ENCODE measurements at places on chromosomes 11 and 22.
A peak's percentile ranks its signal among the peaks of the same experiment; 100 is the strongest.

- DNase-seq = peak; percentile 42
Observed at GRCh38 chr11:13338019-13338426, 60.4 kb downstream of the BMAL1 start.

DNA sequence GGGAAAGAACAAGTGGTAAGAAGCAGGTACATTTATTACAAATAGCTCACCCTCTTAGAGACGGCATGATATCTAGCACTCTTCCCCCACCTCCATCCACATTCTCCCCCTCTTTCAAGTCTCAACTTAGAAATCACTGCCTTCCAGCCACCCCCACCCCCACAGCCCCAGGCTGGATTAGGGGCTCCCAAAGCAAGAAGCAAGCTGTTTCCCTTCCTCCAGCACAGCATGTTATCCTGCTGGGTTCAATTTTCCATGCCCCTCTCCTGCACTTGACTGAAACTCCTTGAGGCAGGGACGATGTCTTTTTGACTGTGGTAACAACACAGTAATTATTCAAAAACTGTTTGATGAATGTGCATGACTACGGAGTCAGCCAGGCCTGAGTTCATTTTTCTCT lies 350.7 kb downstream of the LARGE1 start:
- DNase-seq = no peak

- DNase-seq = no peak
Observed at GRCh38 chr11:18599739-18600230, at the start of gene MISFA. Gene MISFA (plus strand): TSS chr11:18599789. CDS start chr11:18599929, 140 bp downstream.

GRCh38 chr11:92399705-92400104 lies 175.1 kb downstream of the FAT3 start:
- no peak for DNase-seq

DNA sequence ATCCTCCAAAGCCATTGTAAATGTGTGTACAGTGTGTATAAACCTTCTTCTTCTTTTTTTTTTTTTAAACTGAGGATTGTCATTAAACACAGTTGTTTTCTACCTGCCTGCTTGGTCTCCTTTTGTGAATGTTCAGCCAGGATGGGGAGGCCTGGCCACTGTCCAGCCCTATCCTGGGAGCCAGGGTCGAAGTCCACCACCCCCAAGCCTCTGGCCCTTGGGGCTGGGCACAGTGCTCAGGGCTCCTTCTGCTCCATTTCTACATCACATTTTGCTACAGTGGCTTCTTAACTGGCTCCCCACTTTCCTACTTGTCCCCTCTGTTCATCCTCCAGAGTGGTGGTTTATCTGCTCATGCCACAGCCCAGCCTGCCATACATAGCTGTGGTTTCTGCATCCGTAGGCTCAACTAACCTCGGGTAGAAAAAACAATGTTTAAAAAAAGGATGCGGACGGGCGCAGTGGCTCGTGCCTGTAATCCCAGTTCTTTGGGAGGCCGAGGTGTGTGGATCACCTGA lies 2.5 kb upstream of the SMARCB1 start:
- DNase-seq = no peak

DNA sequence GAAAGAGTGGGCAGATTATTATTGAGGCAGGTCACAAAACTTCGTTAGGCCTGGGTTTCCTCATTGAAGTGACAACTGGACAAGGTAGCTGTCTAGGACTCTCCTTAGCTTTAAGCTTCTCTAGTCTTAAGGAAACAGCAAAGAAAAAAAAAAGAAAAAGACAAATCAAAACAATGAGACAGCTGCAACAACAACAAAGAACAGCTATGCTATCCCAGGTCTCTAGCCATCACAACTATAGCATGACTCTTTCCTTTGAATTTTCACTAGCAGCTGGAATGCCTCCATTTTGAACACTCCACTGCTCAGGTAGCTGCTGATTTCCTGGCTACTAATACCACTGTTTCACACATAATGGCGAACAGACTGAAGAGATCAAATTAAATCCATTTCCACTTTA lies 302.4 kb upstream of the SORL1-AS1 start:
- no peak for DNase-seq

DNA sequence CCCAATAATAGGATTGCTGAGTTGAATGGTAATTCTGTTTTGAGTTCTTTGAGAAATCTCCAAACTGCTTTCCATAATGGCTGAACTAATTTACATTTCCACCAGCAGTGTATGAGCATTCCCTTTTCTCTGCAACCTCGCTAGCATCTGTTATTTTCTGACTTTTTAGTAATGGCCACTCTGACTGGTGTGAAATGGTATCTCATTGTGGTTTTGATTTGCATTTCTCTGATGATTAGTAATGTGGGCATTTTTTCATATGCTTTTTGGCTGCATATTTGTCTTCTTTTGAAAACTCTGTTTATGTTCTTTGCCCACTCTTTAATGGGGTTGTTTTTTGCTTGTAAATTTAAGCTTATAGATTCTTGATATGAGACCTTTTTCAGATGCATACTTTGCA lies 97.4 kb downstream of the FDX1 start:
- no peak for DNase-seq

DNA sequence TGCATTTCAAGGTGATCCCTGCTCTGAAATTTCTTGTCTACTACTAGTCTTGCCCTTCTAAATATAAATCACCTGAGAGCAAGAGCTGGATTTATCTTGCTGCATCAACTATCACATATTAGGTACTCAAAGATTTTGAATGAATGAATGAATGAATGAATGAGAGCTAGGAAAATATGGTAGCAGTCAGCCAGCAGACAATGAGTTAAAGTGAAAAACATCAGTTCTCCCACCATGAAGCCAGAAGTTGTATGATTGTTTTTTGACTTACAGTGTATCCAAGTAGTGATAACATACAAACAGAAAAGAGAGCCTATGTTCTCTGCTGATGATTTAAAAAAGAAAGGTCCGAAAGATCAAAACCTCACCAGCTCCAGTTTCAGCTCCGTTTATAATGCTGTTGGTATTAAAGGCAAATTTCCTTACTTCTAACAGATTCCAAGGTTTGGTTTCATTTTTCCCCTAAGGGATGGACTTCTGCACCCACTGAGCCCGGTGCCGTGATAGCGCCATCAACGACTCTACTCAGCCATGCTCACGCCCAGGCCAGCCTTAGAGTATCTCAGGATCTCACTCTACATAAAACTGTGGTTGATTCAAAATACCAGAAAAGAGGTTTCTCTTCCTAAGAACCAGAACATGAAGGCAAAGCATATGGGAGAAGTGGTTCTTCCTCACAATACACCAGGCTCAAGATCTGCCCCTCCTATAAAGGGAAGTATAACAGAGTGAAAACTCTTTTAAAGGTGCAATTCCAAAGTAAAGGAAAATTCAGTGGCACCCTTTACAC lies 92.0 kb downstream of the SGSM3 start:
- no peak for DNase-seq

- DNase-seq = no peak
Observed at GRCh38 chr22:36928196-36928595, 14.8 kb downstream of the CSF2RB start.

- peak; percentile 81 for DNase-seq
Observed at GRCh38 chr11:96263238-96263763, 79.7 kb downstream of the MAML2 start.

DNA sequence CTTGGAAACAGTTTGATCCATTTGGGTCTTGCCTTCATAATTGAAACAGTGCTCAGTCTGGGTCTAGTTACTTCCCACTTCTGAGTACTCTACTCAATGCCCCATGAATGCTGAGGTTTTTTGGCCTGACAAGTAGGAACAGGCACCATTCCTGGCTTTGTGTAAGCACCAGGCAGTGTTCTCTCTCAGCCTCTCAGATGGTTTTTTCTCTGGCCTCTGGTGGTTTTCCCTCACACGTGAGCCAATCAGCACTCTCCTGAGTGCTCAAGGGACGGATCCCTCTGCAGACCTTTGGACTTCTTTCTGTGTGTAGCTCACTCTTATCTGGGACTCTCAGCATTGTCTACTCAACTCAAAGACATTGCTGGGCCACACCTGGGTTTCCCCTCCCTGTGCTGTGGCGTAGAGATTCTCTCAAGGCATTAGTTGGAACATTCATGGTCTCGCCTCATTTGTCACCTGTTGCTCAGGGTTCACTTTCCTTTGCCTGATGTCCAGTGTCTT lies 21.3 kb downstream of the SIK2 start:
- DNase-seq = no peak

GRCh38 chr11:13016415-13016814 lies 7.3 kb downstream of the RASSF10 start:
- no peak for DNase-seq

DNA sequence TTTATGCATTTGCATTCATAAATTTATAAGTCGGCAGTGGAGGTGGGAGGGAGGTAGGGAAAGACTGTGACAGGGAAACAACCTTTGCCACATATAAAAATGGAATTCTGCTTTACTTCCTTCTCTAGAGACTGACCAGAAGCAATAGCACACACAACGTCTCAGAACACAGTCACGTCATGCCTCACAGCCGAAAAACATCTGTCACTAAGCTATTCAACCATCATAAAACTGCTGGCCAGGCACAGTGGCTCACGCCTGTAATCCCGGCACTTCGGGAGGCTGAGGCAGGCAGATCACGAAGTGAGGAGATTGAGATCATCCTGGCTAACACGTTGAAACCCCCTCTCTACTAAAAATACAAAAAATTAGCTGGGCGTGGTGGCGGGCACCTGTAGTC lies 101.0 kb upstream of the CHRM4 start:
- DNase-seq = no peak

GRCh38 chr11:114291842-114292680 lies 4.1 kb upstream of the NNMT start:
- DNase-seq = peak; percentile 31

DNA sequence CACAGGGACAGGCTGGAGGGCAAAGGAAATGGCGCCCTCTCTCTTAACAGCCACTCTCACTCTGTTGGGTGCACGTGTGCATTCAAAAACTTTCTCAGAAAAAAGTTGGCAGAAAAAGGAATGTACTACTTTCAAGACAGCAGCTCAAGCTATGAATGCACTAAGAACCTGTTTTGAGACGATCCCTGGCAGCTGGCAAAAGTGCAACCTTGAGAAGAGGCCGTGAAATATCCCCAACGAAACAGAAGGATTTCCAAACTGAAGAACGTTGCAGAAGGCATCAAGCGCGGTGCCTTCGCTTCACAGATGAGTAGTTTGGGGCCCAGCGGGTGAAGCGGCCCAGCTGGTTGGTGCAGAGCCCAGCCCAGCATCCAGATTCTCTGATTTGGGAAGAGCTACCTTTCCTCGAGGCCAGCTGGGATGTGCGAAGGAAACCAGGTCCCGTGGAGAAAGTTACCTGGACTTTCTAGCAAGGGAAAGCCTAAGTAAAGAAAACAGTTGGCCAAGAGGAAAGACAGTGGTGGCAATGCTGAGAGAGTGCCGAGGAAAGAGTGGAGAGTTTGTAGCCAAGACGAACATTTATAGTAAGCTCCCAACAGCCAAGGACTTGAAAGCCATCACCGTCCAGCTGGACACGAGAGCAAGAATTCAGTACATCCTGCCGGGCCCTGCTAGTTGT lies 16.3 kb downstream of the IFT27 start:
- no peak for DNase-seq

GRCh38 chr11:68695531-68695930 lies 11.2 kb downstream of the GAL start:
- DNase-seq = no peak

GRCh38 chr11:44727373-44728287 lies 868 bp downstream of the TSPAN18 start:
- DNase-seq = peak; percentile 85

DNA sequence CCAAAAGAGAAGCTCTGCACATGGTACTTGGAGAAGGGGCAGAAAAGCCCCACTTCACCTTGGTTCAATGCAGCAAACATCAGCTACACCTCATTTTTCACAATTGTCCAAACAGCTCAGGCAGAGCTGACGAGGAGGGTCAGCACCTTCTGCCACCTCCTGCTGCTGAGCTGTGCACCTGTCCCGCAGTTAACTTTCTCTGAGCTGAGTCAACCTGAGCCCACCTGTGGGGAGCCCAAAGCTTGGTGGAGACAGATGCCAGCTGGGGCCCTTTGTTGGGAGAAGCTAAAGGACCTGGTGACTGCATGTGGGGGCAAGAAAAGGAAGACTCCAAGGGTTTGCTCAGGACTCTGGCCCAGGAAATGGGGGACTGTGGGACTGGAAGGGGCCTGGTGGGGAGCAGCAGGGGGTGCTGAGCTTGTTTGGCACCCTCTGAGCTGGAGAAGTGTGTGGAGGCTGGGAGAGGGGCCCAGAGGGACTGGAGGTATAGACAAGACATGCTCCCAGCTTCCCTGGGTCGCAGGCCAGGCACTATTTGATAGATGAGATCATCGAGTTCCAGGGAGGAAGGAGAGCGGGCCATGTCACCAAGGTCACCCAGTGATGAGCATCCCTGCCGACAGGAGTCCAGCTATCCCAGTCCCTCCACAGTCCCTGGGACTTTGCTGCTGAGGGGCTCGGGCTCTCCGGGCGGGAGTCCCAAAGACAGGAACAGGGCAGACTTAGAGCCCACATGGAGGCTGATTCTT lies 53.5 kb downstream of the KCNJ4 start:
- DNase-seq = no peak

- DNase-seq = no peak
Observed at GRCh38 chr11:45436118-45436517, 150.0 kb upstream of the SYT13 start.

DNA sequence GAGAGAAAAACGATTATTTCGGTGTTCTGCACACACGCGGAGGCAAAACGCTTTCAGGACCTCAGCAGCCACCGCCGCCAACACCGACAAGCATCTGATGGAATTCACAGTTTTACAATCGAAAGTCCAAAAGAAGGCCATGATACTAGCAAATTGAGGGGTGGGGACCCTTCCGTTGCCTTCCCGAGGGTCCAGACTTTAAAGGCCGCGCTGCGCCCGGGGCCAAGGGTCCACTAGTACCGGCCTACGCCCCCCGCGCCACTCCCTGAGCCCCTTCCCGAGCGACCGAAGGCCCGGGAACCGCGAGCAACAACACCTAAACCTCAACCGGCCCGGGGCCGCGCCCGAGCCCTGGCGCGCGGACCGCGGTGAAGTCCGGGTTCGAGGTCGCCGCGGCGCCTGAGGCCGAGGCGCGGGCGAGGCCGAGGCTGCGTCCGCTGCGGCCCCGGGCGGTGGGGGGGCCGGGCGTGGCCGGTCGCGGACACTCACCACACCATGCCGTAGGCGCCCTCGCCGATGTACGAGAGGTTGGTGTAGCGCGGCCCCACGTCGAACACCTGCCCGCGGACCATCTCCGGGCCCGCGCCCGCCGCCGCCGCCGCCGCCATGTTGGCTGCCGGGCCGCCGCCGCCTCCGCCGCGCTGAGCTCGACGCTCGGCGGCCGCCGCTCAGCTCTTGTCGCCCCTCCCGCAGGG lies 465 bp downstream of the MAPK1 start:
- DNase-seq = no peak

GRCh38 chr11:34647131-34647530 lies 26.2 kb downstream of the EHF start:
- DNase-seq = no peak
